Activated CD4-positive, CD25-positive, alpha-beta regulatory T cell (primary cell): ENCODE measurements at places on chromosomes 1 and 21.
A peak's percentile ranks its signal among the peaks of the same experiment; 100 is the strongest.

- no peak for DNase-seq
Measured at GRCh38 chr1:171247501-171247900, 793 bp upstream of the FMO1 start.

GRCh38 chr1:158159597-158159996, 21.1 kb upstream of the CD1D start:
- no peak for DNase-seq

DNA sequence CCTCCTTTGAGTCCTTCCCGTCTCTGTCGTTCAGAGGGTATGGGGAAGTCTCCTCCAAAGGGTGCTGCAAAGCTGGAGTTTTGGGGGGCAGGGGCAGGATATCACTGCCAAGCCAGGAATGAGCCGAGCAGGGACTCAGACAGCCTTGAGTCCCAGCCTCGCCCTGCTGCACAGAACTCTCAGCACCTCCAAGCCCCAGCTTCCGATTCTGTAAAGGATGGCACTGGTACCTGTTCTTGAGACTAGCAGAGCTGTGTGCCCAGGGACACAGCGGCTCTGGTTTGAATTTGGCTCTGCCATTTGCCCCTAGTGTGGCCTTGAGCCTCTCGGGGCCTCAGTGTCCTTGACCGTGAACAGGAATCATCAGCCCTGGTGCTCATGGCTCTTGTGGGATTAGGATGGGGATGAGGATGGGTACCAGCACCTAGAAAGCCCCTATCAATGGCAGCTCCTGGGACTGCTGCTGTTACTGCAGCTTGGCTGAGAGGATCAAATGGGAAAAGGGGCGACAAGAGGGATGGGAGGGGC, 1.5 kb upstream of the FBLIM1 start:
- no peak for DNase-seq

DNA sequence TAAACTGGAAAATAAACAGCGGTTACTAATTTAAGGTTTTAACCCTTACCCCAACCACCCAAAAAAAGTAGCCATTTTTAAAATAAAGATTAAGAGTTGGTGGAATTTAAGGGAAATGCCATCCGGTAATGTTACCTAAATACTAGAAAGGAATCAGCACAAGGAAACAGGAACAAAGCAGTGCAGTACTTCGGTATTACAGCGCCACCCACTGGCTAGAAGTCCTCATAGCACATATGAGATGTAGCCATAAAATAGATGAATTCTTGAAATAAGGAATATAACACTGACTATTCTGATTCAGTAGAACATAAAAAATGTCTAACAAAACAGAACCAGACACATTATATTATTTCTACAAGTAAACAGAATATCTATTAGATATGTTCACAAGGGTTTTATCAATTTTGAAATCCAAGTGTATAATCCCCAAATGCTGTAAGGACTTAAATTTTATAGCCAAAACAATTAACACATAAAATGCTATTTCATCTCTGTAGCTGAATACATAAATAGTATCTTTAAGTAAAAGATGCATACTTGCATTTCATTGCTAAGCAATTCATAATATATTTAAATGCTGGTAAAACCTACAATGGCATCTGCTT, 58.8 kb downstream of the FRRS1 start:
- peak; percentile 9 for DNase-seq
